ENCODE measurements at places on chromosomes 12 and 14.

GRCh38 chr12:57158665-57159064 lies 11.2 kb upstream of the LRP1-AS start:
- DNase-seq: no peak

DNA sequence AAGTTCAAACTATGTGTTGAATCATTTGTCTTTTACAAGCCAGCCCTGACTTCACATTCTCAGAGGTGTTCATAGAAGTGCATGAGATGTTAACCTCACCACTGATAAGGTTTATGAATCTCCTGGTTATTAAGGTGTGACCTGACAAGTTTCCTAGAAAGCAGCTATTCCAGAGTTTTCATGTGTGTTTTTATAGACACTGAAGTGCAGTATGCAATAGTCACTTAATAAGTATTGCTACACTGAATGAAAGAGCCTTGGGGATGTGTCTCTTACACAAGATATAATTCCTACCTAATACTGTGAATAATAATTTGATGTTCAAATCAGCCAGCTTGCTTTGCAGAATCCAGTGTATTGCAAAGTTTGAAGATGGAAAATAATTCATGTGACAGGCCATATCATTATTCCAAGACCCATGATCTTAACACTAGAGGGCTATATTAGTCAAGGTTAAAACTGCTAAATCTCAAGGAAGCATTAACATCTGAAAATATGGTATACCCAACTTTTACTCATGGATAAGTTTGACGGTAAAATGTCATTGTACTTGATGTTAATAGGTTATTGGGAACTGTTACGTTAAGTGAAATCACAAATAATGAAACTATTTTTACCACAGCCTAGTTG lies 13.0 kb downstream of the SLC25A3 start:
- no peak for DNase-seq

DNA sequence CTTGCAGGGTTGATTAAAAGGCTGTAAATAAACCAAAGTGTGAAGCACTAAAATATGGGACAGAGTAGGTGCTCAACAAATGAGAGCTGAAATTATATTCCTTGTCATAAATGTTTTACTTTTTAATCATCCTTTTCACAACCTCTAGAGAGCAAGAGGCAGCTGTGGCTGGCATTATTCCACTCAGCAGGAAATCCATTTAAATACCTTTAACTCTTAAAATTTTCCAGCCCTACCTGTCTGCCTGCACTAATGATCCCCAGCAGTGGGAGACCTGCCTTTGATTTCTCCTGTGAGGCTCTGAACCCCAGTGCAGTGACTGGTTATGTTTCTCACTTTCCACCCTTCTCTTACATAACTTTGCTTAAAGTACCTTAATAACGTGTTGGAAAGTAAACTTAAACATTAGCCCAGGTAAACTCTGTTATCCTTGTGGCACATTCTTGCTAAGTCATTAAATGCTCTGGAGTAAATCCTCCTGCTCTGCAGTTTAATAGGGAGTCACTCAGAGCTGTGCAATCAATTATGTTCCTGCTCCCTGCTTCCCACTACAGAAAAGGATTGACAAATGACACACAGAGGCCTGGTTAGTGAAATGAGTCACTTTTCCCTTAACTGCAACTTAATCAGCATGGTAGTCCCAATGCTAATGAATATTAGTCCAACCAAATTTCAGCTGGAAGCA lies 755.7 kb upstream of the USP15 start:
- DNase-seq: no peak

DNA sequence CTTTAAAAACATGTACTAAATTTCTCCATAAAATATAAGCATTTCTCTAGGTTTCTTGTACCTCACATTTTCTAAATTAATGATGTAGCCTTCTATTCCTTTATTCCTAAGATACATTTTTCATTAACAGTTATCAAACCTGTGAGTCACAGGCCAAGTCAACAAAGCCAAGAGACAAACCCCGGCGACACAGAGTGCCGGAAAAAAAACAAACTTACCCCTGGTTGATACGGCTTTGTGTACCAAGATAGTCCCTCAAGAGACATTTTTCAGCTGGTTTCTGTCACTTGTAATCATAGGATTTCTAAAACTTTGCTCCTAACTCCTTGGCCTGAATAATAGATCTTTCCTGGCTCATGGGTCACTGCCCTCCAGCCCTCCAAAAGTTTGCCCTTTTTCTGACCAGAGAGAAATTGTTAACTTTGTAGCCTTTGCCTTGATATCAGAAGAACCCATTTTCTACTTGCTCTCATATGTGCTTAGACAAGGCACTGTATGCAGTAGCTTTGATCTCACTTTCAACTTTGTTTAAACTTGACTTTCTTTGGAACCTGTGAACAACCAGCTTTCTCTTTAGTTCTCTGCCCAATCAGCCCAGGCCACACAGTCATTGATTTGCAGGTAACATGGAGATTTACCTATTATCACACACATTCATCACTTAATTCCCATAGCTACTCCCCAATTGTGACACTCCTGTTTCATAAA lies 172.2 kb downstream of the PRKD1 start:
- DNase-seq: no peak

DNA sequence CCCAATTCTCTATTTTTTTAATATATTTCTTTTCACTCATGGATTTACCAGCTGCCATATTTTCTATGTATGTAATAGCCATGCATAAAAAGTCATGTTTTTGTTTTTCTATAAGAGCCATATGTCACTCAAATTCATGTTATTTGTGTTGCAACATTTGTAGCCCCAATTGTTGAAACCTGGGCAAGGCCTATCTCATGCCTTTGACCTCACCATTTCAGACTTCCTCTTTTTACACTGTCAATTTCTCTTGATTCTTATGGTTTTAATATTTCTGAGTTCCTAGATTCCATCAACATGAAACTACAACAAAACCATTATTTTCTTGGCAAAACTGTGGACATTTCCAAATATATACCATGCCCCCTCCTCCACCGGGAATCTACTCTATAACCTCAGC lies 647.5 kb downstream of the C12orf50 start:
- DNase-seq: no peak

- no peak for DNase-seq
These were observed 13.3 kb downstream of the BDKRB1 start for GRCh38 chr14:96269359-96269710.

GRCh38 chr12:122336015-122336946 lies 70.0 kb upstream of the VPS33A start:
- no peak for DNase-seq

GRCh38 chr14:68394764-68395143 lies 398.1 kb downstream of the ZFP36L1 start:
- no peak for DNase-seq

GRCh38 chr14:76958980-76959710 lies 69.4 kb downstream of the IRF2BPL start:
- DNase-seq: no peak

DNA sequence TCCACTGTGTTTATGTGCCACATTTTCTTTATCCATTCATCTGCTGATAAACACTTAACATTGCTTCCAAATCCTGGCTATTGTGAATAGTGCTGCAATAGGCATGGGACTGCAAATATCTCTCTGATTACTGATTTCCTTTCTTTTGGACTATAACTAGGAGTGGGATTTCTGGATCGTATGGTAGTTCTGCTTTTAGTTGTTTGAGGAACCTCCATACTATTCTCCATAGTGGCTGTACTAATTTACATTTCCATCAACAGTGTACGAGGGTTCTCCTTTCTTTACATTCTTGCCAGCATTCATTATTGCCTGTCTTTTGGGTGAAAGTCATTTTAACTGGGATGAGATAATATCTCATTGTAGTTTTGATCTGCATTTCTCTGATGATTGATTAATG lies 47.6 kb downstream of the TAOK3 start:
- no peak for DNase-seq

GRCh38 chr14:104037903-104038302 lies 47.6 kb upstream of the ASPG start:
- no peak for DNase-seq

DNA sequence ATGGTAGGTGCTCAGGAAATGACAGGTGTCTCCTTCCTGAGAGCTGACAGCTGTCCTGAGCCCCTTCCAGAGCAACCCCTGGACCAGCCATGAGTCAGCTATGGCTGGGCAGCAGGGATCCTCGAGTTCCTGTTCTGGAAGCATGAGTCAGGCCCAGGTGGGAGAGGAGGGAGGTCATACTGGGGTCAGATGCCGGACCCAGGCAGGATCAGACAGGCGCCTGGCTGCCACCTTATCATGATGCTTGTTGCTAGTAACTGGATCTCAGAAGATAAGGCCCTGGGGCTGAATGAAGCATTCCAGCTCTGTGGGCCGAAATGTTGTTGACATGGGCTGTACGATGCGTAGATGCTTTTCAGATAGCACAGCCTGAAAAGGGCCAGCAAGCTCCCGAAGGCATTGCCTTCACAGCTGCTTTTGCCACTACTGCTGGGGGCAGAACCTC lies 17.4 kb upstream of the KRT7 start:
- no peak for DNase-seq

DNA sequence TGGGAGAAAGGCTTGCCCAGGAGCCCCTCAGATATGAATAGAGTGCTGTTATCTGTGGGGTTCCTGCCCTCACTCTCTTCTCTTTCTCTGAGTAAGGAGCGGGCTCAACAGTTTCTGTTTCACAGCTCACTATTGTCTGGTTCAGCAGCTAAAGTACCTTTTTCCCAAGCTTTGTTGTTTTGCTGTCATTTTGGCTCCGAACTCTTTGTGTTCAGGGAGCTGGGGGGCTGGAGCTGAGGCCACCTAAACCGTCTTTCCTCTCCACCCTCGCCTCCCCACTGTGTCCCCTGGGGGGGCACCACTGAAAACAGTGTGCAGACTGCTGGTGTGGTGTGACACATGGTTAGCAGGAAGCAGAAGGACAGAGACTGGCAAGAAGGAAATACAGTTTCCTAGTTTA lies 51.4 kb downstream of the FBXW8 start:
- no peak for DNase-seq

- no peak for DNase-seq
These were observed 53.6 kb upstream of the TRAF3 start for GRCh38 chr14:102723650-102724049.

DNA sequence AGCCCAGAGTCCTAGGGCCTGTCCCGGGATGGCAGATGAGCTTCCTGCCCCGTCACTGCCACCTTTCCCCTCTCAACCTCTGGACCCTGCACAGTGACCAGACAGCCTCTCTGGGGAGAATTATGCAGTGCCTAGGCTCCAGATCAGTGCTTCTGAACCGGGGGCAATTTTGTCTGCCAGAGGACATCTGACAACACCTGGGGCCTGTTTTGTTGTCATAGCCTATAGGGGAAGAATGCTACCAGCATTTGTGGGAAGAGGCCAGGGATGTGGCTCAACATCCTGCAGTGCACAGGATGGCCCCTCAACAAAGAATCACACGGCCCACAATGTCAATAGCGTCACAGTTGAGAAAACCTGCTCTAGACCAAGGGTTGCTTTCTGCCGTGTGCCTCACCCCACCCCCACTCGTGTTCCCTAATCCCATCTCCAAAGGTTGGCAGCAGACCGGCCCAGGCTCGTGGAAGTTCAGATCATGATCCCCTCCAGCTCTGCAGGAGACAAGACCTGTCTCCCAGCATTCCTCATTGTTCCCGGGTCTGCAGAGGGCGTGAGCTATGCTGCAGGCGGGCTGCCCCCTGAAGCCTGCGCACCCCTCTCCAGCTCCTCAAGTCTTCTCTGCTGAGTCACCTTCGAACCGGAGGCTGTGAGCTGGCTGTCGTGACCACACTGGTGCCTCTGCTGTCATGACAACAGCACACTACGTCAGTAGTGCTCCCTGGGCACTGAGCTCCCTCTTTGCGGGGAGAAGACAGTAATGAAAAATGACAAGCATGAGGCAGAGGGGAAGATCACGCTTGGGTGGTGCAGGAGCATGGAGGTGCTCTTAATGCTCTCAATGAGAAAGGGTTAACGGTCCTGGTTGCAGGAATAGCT lies 2.0 kb upstream of the GAPDH start:
- DNase-seq: peak; percentile 29

DNA sequence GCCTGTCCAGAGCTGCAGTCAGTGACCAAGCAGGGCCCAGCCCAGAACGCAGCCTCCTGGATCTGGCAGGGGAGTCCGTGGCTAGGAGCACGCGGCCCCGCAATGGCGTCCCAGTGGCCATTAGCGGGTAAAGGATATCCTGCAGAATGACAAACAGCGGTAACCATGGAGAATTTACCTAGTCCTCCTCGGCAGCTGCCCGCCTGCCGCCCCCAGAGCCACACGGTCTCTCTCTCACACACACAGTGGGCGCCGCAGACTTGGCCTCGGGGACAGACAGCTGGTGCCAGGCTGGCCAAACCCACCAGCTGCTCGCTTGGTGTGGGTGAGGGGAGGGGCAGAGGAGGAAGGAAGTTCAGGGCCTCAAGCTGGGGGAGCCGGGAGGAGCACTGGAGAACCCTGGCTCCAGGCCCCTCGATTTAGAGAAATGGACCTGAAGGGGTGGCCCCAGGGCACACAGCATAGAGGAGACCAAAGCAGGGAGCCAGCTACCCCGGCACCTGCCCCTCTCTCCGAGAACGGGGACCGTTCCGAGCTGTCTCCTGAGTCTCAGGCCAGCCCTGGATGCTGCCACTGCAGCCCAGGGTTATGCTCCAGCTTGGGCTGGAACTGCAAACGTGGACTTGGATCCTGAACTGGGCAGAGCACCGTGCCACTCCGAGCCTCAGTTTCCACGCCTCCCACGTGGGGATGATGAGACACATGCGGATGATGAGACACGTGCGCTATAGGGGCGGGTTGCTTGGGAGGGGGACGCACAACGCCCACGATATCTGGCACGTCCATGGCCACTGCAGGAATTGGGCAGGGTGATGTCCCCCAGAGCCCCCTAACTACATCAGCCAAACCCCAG lies 3.4 kb downstream of the CDK2AP1 start:
- peak; percentile 48 for DNase-seq

GRCh38 chr12:53638057-53638456 lies 11.9 kb upstream of the ATF7 start:
- DNase-seq: no peak

GRCh38 chr12:93818488-93819049 lies 141.4 kb downstream of the CRADD start:
- no peak for DNase-seq
